ENCODE measurements at places on chromosomes 16 and 17.
A peak's percentile ranks its signal among the peaks of the same experiment; 100 is the strongest.

- DNase-seq: no peak
Observed at GRCh38 chr16:143456-143855, 5.0 kb upstream of the NPRL3 start.

- no peak for DNase-seq
Observed at GRCh38 chr17:37592291-37592690, 16.9 kb downstream of the SYNRG start.

DNA sequence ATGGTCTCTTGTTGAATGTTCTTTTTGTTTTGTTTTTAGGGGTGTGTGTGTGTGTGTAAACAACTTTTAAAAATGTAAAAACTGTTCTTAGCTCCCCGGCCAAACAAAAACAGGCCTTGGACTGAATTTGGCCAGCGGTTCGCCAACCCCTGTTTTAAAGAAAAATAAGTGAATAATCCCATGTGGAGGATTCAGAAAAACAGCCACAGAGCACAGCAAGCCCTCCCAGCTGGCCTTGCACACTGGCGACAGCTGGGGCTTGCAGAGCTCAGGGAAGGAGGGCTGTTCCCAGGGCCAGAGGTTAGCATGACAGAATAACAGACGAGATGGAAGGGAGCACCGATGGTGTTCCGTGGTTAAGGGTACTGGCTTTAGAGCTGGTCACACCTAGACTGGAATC lies 39.0 kb downstream of the EMP2 start:
- DNase-seq: no peak

DNA sequence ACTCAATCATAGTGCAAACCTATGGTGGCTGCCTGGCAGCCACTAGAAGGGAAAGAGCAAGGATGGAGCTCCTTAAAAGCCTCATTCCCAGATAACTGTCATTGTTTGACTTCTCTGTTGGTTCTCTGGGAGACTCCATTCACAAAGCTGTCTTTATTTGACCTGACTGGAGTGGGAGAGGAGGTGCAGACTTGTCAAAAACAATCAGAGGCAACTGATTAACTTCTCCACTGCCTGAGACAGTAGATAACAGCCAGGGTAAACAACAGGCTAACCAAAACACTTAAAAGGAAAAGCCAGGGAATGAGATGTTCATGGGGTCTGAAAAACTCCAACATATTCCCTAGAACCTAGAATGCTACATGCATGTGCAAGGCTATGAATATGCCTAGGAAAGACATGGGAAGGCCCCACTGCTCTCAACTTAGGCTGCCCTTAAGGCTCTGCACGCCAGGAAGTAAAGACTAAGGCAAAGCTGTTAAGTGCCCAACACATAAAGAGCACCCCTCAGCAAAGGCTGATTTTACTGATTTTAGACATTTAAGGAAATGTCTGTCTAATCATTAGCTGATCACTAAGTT lies 82.0 kb downstream of the TTC19 start:
- DNase-seq: no peak

GRCh38 chr17:12768255-12768654 lies 21.0 kb upstream of the ARHGAP44 start:
- no peak for DNase-seq

GRCh38 chr17:75661531-75661930 lies 5.4 kb downstream of the RECQL5 start:
- DNase-seq: peak; percentile 82

DNA sequence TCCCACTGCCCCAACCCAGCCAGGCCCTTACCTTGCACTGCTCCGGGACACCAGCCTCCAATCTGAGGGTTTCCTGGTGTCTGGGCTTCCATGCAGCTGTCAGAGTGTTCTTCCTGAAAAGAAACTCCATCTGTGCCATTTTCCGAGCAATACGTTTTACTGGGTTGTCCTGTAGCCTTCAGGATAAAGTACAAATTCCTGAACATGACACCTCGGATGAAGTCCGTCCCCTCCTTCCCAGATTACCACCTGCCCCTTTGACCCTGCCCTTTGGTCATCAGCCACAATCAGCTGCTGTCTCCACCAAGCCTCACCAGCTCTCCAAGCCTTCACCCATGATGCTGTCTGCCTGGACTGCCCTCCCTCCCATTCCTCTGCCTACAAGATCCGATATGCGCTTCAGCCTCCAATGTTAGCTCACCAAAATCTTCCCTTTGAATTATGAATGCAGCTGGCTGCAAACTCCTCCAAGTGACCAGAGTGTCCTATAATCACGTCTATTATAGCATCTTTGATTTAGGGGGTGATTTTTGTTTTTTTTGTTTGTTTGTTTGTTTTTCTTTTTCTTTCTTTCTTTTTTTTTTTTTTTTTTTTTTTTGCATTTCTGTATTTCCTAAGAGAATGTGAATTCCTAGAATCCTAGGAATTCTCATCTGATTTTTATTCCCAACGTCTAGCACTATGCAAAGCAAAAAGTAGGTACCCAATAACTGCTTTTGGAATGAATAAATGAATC lies 60.6 kb upstream of the KIFC3 start:
- DNase-seq: no peak

GRCh38 chr17:75468291-75468754 lies 11.9 kb downstream of the TMEM94 start:
- no peak for DNase-seq

GRCh38 chr16:54505549-54506213 lies 219.1 kb upstream of the IRX3 start:
- no peak for DNase-seq

- DNase-seq: no peak
Observed at GRCh38 chr16:89720551-89720812, 216 bp downstream of the VPS9D1 start.

DNA sequence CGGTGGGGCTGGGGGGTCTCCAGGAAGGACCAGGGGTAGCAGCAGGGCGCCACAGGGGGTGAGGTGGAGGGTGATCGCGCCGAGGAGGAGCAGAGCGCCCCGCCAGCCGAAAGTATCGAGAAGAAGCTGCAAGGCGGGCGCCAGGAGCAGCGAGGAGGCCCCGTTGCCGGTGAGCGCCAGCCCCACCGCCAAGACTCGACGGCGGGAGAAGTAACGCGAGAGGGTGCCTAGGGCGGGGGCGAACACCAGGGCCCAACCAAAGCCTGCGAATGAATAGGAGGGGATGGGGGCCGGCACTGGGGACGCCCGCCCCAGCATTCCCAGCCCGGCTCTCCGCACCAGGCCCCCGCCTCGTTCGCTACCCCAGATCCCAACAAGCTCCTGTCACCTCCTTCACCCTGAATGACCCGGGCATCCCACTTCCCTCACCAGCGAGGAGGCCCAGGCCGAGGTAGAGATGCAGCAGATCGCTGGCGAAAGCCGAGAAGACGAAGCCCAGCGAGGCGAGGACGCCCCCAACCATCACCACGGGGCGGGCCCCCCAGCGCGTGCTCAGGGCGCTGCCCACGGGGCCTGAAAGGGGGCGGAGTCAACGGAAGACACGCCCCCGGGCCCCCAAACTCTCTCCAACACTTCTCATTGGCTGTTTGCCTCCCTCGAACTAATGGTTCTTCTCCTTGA lies 1.3 kb downstream of the SLC16A11 start:
- DNase-seq: no peak

Data from foreskin melanocyte (primary cell).